ENCODE measurements at places on chromosomes 3 and 15. TPM values are rescaled to one million over a fixed set of nuclear protein-coding genes. Genes with fewer than 3 reads are reported as not detected.

P3H2 gene
- total RNA-seq: not detected

TPRG1 gene
- 11.9 TPM for total RNA-seq

IDH3A gene
- total RNA-seq: 129 TPM

DNA sequence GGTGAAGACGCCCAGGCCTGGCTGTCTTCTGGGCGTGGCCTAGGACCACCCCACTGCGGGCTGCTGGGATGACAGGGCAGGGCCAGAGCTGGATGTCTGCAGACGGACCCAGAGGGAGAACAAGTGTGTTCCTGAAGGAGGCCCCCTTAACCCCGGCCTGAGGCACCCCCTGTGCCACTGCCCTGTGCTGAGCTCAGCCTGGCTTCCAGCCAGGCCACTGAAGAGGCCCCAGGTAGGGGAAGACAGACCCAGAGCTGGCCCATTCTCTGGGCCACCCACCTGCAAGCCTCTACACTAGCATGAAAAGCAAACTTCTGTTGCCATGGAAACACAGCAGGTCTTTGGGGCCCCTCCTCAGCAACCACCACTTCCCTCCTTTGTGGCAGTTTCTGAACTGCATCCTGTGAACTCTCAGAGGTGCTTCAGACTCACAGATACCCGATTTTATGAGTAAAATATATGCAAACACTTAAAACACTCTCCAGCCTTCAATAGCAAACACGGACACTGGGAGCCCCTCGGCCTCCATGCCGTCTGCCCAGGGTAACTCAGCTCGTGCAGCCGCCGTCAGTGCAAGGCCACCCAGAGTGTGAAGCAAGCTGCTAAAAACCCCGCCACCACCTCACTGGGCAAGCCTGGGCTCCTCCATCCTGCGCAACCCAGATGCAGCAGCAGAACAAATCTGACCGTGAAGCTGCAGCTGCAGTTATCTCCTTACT is 42.5 kb downstream of the CMTM6 start:
- peaks cover 34% of the 10 kb centered on the region for H3K4me1 ChIP-seq
- DNase-seq: peak; percentile 81
- H3K27ac ChIP-seq: no peak overlapping the region
- peak overlapping the region; percentile 56 for H3K4me3 ChIP-seq
- no peaks in the 10 kb centered on the region for H3K27me3 ChIP-seq

GRCh38 chr3:189630767-189631372 is 319 bp upstream of the TP63 start:
- no peaks in the 10 kb centered on the region for H3K27me3 ChIP-seq
- no peak overlapping the region for H3K4me3 ChIP-seq
- peak; percentile 10 for DNase-seq

GRCh38 chr3:107206141-107206540 is 171.1 kb upstream of the CCDC54 start:
- DNase-seq: peak; percentile 8
- no peaks in the 10 kb centered on the region for H3K36me3 ChIP-seq
- peaks cover 7% of the 10 kb centered on the region for H3K27me3 ChIP-seq
- no peaks in the 10 kb centered on the region for H3K4me1 ChIP-seq
- no peak overlapping the region for H3K4me3 ChIP-seq

Data from activated CD4-positive, alpha-beta T cell treated with anti-CD3 and anti-CD28 coated beads for 36 hours (primary cell).